ENCODE measurements at places on chromosomes 1 and 21. TPM values are rescaled to one million over a fixed set of nuclear protein-coding genes. Genes with fewer than 3 reads are reported as not detected.

GRCh38 chr1:83905315-83905907 lies 93.5 kb downstream of the TTLL7 start:
- DNase-seq = no peak

DNA sequence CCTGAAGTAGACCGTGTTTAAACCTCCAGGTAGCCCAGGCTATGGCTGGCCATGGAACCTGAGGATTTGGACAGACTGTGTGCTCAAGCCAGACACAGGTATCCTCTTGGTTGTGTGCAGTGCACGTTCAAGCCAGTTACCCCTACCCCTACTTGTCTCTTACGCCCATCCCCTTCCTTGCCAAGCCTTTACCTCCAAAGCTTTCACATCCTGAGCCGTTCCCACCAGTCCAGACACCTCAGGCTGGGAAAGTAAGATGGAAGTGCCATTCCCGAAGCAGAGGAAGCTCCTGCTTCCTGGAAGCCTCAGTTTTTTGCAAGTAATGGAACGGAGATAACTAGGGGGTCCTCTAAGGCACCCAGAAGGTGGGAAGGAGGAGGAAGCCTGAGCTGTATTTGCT lies 41.5 kb upstream of the HMGB4 start:
- no peak for DNase-seq

- DNase-seq = peak; percentile 84
These were observed 54.4 kb downstream of the KCNAB2 start for GRCh38 chr1:6099787-6100765.

DNA sequence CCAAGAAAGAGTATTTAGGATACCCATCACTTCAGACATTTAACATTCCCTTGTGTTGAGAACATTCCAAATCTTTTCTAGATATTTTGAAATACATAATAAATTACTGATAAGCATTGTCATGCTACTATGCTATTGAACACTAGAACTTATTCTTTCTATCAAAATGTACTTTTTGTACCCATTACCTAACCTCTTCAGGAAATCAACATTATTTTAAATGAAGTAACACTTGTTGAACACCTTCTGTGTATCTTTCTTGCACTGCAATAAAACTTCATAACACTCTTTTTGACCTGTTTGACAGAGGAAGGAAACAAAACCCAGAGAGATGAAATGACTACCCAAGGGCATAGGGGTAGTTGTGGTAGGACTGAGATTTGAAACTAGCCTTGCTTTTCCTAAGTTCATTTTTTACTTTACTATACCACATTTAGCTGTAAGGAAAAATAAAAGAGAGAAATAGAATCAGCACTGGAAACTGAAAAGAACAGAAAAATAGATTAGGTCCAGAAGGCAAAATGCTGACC lies 99.4 kb downstream of the UCHL5 start:
- no peak for DNase-seq

GRCh38 chr1:194044892-194045291 lies 858.5 kb upstream of the B3GALT2 start:
- DNase-seq = no peak

DNA sequence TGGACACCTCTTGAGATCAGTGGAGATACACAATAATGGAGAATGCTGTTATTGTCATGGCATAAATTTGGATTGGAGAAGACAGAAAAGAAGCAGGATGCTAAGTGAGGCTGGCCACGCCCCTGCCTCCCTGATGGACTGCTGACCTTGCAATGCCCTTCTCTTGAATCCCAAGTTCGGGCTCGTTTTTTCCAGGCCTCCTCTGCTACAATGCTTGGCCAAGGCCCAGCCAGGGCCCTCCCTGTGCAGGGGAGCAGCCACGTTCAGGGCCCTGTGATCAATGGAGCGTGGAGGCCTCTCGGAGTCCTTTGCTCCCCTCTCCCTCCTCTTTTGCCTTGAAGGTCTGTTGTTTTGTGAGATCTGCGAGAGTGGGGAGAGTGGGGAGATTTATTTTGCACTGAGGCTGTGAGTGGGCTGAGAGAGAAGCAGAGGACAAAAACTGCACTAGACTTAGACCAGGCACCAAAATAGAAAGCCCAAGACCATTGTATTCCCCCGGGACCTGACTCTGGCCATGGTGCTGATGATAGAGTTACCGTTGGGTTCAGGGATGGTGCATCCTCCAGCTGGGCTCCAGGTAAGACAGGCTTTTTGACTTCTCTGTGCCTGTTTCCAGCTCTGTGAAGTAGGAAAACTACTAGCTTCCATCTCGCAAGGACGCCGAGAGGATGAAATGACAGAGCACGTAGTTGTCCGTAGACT lies 268.6 kb downstream of the KAZN start:
- DNase-seq = no peak

DNA sequence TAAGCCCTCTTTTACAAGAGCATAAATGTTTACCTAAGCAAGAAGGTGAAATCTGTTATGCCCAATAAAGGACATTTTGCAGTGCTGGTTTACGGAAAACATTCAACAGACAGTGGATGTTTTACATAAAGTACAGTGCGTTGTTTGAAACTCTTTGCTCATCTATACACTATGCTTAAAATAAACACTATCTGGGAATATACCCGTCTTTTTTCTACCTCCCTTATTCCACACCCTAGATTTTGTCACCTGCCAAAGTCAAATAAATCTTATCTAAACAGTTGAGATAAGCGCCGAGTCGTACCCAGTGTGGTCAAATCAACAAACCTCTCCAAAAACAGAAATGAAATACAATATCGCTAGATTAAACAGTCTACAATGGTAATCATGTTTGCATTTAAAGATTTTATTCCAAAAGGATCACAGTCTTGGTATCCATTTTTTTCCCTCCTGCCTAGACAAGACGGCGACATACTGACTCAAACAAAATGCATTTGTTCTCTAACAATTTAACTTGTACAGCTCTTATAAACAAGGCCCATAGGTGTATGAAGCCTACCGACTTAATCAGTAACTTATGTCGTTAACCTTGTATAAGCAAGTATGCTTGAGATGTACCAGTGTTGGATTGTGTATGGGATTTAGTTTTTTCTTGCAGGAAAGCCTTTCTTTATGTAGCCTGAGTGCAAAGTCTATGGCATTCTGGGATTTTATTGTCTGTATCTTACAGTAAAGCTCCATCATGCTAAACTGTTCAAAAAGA lies 189.1 kb downstream of the FMN2 start:
- no peak for DNase-seq

- DNase-seq = no peak
These were observed 643.9 kb upstream of the CAMK1G start for GRCh38 chr1:208939537-208940085.

- DNase-seq = no peak
These were observed 6.9 kb downstream of the MIB2 start for GRCh38 chr1:1622010-1622787.

- DNase-seq = no peak
These were observed 116.3 kb upstream of the COL6A1 start for GRCh38 chr21:45865106-45865835.

GRCh38 chr1:94621802-94622201 lies 80.2 kb upstream of the F3 start:
- DNase-seq = no peak

Gene HAX1
- total RNA-seq = 60.9 TPM

Gene SSR2
- 257 TPM for total RNA-seq

Gene LRRC53
- total RNA-seq = not detected

Gene VWA1
- 27.2 TPM for total RNA-seq

Gene HENMT1
- total RNA-seq = 10.8 TPM

Measured in chondrocyte (in vitro differentiated cells).